ENCODE measurements at places on chromosomes 6 and 20.
A peak's percentile ranks its signal among the peaks of the same experiment; 100 is the strongest.

GRCh38 chr6:154868143-154868594 is 126.9 kb upstream of the TIAM2 start:
- peak; percentile 72 for DNase-seq

DNA sequence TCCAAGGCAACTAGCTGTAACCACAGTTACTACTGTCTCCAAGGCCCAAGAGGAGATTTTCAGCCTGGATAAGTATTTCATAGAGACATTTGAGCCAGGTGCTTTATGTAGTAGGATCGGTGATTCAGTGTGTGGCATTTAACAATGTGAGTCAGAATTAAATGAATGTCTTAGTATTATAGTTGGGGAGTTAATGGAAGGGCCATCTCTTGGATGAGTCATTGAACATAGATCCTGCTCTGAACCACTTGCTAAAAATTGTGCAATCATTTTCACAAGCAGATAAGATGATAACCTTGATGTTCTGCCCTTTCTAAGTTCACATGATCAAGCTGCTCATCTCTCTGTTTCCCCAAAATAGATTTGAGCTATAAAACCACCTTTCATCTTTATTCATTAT is 668.9 kb upstream of the CITED2 start:
- DNase-seq, result peak; percentile 87

DNA sequence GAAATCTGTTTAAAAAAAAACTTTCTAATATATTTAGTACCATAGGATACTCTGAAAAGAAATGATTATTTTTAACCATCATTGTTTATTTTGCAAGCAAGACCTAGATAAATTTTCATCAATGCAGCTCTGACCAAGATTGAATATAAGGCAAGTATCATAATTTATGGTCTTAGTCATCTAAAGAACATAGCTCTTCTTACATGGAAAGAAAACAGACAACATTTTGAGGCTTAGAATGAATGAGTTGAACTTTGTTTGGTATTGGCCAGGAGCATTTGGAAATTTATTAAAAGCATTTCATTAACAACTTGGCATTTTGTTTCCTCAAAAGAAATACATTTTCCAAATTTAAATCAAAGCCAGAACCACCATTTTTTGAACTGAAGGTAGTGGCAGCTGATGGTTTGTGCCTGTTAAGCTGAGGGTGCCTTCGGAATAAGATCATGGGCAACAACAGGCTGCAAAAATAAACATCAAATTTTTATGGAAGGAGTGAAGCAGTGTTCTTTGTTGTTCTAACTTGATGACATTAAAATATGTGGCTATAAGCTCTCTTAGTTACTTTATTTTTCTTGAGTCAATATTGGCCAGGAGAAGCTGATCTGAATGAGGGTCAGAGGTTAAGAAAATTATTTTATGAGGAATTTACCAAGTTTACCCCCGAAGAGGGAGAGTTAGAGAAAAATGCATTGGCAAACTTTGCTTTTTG is 6.7 kb upstream of the ATXN1 start:
- DNase-seq, result peak; percentile 51

DNA sequence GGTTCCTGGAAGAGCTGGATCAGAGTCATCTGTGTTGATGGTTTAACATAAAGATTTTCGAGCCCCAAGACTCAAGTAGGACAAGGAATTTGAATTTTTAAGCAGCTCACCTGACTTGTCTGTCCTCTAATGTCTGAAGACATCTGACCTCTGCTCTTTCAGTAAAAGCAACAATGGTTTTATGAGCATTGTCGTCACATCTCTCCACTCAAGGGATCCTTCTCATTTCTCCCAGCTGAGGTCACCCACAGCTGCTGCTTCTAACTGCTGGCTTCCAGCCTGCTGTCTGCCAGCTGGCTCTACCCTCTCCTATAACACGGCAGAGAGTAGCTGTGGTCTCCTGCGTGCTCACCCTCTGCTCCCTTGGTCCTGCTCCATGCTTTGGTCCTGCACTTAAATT is 24.7 kb upstream of the HDAC2 start:
- DNase-seq, result peak; percentile 96

DNA sequence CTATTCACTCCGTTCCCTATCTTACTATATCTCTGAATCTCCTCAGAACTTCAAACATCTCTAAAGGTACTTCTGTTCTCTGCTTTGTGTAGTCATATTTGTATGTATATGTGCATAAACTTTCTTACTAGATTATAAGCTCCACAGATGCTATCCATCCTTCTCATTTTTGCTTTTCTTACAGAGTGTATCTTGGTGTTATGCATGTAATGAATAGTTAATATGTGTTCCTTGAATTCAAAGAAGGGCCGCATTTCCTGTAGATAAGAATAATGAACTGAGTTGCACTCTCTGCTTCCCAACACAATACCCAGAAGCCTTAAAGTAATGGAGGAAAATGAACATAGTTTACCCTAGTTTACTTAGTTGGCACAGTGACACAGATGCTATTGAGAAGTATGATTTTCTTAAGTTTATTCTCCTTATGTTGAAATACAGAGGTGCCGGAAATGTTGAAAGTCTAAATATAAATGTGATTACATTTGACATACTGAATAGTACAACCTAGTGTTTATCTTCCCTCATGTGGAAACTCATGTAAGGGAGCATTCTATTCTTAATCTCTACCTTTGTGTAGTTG is 6.0 kb downstream of the NUS1 start:
- no peak for DNase-seq

DNA sequence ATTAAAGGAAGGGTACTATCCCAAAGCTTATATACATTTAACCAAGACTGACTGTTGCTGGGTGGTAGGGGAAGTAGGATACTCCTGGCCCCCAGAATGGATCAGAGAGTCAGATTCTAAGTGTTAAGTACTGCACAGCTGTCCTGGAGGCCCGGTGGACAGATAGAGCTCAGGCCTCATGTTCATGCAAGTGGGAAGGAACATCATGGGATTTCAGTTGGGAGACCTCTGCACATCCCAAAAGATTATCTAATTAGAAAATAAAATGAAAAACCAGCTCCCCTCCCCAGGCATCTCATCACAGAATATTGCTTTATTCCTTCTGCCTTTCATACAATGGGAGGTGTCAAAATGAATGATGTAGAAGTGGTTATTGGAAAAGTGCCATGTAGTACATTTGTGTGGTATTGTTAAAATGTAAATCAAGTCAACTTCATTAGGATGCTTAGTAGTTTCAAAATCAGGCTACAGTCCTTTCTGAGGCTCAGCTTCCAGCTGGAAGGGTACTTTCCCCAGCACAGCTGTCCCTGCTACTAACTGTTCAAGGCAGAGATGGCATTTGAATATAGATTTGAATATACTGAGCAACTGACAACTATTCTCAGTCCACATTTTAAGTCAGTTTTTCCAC is 82.9 kb downstream of the SLC35B3 start:
- DNase-seq, result no peak

GRCh38 chr20:20529597-20529996 is 161.7 kb downstream of the INSM1 start:
- no peak for DNase-seq

GRCh38 chr20:37421060-37421905 is 75.3 kb downstream of the SRC start:
- no peak for DNase-seq

DNA sequence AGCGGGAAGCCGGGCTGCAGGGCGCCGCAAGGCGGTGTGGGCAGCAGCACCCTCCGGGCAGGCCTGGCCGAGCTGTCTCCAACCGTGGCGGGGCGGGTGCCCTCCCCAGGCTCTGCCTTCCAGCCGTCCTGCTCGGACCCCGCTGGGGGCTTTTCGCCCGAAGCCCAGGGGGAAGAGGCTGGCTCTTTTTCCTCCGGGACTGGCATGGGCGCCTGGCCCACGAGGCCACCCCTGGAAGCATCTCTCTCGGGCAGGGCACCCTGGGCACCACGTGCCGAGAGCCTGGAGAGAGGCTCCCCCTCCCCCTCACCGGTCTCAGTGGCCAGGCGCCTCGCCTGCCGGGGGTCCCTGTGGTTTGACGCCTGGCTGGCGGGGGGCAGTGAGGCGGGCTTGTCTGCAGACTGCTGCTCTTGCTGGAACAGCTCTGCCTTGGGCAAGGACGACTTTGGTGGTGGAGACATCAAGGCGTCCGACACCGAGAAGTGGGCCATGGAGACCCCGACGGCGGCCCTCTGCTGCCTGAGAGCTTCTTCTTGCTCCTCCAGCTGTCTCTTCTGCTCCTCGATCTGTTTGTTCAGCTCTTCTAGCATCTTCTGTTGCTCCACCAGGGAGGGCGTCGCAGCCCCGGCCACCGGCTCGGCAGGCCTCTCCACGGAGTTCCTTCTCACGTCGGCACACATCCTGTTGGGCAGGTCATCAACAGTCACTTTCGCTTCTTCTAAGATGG is 19.5 kb upstream of the TCFL5 start:
- DNase-seq, result no peak

DNA sequence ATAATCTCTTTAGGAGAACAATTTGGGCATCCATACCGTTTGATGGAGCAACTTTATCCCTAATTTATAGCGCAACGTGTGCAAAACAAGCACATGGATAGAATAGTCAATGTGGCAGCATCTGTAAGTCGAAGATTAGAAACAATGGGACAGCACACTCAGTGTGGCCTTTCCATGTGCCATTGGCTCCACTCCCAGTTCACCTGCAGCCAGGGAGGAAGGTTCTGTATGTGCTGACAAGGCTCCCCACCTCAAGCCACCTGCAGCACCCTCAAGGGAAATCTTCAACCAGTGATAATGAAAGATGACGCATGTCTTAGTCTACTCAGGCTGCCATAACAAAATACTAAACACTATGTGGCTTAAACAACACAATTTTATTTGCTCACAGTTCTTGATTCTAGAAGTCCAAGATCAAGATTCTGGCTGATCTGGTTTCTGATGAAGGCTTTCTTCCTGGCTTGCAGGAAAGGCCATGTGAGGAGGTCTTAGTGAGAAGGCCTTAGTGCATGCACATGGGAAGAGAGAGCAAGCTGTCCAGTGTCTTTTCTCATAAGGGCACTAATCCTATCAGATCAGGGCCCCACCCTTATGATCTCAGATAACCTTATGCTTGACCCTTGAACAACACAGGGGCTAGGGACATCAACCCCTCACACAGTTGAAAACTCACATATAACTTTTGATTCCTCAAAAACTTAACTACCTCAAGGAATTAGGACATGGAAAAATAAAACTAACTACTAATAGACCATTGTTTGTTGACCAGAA is 34.9 kb upstream of the SHLD1 start:
- DNase-seq, result no peak

- no peak for DNase-seq
Measured at GRCh38 chr20:37473249-37474000, 47.6 kb upstream of the NNAT start.

DNA sequence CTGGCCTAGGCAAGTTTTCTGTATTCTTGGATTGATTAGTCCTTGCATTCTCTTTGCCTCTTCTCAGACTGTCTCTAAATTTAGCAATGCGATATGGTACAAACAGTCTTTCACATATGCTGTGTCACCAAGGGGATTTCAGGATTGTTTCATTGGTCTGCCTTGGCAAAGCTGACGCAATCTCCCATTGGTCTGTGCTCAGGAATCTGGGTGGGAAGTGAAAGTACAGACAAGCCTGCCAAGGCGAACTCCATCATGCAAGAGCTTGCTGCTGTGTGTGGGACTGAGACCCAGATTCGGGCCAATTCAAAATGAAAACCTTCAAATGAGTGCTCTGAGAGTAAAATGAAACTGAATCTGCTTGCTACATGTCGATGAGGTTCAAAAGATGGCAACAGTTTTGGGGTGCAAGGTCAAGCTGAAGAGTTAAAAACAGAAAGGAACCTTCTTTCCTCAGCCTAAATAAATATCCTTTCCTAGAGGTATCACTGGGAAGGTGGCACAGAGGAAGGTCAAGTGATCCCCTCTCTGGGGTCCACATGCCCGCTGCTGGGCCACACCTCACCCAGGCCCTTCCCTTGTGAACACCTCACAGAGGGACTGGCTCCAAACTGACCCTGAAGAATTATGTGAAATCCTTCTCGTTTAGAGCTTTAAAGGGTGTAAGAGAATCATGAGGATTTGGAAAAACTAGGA is 198.8 kb upstream of the PREP start:
- peak; percentile 95 for DNase-seq

DNA sequence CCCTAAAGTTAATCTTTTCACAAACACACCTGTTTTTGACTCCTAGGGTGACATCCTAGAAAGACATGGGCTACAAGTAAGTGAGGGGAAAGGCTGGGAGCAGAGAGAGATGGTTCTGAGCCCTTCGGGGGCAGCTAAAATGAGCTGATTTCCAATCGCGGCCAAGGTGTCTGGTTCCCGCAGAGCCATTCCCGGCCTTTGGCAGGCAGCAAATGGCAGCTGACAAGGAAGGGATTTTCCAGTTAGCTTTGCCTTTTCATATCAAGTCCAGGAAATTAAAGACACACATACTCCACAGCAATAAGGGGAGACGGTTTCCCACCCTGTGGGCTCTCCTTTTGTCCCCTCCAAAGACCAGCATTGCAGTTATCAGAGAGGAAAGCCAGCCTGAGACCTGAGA is 228.5 kb downstream of the ZMYND8 start:
- no peak for DNase-seq

GRCh38 chr20:57195023-57195422 is 71.4 kb downstream of the BMP7 start:
- no peak for DNase-seq

DNA sequence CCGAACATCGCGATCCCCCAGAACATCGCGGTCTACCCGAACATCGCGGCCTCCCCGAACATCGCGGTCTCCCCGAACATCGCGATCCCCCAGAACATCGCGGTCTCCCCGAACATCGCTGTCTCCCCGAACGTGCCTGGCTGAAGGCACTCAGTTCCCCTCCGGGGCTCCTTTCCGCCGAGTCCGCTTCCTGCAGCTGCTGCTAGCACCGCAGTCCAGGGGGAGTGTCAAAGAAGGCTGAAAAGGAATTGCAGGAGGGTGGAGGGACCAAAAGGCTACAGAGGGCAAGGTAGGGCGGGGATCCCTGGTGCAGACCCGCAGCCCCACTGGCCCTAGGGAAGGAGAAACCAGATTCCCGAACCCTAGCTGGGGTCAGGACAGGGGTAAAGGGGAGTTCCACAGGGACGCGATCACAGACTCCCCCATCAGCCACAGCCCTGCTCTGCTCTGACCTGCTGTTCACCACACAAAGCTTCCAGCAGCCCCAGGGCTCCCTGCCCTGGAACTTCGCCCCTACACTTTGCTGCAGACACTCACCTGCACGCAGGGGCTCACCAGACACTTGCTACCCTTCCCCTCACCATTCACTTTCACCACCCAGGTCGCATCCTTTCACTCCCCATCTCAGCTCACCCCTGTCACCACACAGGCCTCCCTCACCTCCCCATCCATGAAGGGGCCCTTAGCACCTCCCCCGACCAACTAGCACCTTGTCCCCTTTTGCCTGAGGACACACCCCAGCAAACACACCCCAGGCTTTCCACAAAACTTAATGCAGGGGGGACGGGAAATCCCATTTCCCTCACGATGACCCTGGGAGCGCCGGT is 1.7 kb downstream of the ULBP1 start:
- DNase-seq, result peak; percentile 10

DNA sequence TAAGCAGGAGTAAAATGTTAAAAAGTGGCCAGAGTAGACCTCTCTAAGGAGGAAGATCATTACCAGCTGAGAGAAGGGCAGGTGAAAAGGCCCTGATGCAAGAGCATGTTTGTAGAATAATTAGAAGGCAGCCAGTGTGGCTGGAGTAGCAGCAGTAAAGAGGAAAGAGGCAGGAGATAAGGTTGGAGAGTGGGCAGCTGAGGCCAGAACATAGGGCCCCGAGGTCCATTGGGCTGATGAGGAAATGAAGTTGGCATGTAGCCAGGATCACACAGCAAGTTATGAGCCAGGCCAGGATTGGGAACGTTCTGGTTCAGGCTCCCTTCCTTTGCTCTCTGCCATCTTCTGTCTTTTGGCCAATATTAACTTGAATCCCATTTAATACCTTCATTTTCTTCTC is 51.6 kb downstream of the RALY start:
- DNase-seq, result no peak
